ENCODE measurements at places on chromosomes 3 and 15. TPM values are rescaled to one million over a fixed set of nuclear protein-coding genes. Genes with fewer than 3 reads are reported as not detected.

- DNase-seq, result no peak
These were observed 181.8 kb downstream of the RYR3 start for GRCh38 chr15:33492434-33493052.

DNA sequence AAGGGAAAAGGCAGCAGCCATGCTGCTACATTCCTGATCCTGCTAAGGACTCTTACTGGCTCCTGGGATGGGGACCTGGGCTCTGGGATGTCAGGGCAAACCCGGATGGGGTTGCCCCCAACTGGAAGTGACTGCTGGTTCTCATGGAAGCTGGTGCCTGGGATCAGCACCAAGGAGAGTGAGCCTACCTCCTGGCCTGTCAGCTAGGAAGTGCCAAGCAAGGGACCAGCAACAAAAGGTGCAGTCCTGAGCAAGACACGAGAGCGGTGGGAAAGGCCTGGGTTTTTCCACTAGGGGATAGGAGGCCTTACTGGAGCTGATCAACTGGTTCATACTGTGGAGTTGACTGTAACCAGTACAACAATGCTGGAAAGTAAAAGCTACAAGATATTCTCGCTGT lies 47.9 kb upstream of the SYNM start:
- DNase-seq, result no peak

DNA sequence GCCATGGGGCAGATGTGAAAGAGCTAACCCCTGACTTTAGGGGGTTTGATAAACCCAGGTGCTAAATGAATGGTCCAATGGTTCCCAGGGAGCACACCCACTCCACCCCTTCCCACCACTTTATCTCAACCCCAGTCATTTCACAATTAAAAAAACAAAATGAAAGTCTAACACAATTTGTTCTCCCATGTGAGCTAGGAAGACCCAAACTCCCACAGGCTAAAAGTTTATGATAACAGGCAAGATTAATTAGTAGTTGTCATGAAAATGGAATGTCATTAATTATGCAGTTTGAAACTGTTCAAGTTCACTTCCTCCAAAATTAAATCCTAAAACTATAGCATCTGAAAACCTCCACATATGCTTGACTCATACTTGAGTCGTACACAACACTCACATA lies 63.3 kb upstream of the TPM1 start:
- DNase-seq, result no peak

GRCh38 chr3:24615177-24615576 lies 120.5 kb upstream of the THRB start:
- DNase-seq, result no peak

GRCh38 chr3:30263238-30263924 lies 343.0 kb upstream of the TGFBR2 start:
- DNase-seq, result no peak

DNA sequence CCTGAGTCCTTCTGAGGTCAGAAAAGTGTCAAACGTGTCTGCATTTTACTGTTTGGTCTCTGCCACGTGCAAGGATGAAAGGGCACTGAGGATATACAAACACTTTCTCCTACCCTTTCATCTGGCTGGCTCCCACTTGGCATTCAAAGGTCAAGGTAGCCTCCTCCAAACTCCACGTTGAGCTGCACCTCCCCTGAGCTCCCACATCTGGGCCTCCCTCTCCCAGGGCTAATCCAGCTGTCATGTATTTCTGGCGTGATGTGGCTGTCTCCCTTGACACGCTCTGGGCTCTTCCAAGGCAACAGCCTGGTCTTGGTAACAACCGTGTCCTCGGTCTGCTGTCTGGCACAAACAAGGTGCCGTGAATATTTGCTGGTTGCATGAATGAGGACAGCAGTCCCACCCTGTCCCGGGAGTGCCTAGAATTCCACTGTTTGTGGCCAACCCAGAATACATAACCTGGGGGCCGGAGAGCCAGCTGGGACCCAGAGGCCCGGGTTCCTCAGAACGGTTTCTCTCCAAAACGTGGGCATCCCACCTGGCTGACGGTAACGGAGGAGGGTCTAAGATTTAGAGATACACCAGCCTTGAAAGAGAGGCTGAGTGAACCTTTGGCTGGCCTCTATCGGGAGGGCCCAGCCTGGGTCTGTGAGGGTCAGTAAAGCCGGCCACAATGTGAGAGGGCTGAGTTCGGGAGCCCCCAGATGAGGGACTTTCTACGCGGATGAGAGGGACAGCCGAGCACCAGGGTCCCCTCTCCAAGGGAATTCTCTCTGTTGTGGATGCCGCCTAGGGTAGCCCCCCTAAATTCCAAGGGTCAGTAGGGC lies 767 bp downstream of the GLT8D1 start:
- no peak for DNase-seq

DNA sequence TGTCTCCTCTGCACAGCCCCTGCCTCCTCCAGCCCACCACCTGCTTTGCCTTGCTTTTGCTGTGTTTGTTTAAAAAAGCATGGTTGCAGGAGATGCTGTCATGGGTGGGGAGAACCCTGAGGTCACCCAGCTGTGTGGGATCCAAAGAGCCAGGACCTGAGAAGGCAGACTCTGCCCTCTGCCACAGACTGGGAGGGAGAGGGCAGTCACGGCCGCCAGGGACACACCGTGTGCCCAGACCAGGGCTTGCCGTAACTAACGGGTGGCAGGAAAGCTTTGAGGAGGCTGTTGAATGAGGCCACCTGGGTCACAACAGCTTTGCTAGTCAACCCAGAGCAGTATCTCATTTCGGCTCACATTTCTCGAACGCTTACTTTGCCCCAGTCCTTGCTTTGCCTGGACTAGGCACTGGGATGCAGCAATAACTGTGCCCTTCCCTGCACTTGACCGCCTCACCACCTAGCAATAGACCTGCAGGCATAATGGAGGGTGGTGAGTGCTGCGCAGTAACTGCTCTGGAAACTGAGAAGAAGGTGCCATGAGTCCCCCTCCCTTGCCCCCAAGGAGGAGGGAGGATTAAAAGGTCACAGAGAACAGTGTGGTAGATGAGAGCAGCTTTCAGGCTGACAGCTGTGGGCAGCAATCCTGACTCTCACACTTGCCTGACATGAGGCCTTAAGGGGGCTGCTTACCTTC lies 55.0 kb upstream of the CTDSPL start:
- no peak for DNase-seq

GRCh38 chr3:186990878-186991308 lies 60.6 kb downstream of the ST6GAL1 start:
- DNase-seq, result no peak

DNA sequence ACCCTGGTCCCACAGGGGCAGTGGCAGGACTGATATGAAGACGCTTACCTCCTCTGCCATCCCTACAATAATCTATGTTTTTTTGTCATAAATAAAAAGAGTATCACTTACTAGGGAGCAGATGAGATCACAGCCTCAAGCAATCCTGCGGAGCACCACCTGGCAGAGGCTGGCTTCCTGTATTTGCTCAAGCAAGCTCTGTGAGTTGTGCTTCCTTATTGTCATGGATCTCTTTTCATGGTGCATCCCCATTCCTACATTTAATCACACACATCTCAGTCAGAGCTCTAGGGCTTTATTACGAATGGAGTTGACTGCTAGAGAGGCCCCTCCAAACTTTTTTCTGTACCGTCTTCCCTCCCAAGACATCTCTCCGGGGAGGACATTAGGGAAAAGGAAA lies 186.0 kb downstream of the UBE2E2 start:
- no peak for DNase-seq

GRCh38 chr15:73087098-73087497 lies 34.8 kb downstream of the NEO1 start:
- no peak for DNase-seq

DNA sequence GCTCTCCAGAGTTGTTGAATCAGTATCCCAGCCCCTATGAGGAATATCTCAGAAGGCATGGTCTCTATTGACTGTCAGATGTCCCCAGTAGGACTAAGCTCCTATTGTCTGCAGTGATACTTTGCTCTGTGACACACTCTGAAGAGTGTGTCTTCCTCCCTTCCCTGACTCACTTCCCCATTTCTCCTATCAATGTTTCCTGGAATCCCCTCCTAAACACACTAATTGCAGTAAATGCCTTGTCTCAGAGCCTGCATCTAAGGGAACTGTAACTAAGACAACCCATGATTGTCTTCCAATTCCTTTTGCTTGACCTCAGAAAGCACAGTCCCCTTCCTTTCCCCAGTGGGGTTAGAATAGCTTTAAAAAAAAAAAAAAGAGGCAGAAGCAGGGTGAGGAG lies 397.3 kb upstream of the PROK2 start:
- DNase-seq, result no peak

GRCh38 chr15:48962662-48963523 lies 826 bp downstream of the SHC4 start:
- DNase-seq, result no peak

- no peak for DNase-seq
These were observed 106.4 kb upstream of the RPL32 start for GRCh38 chr3:12947504-12948369.

- no peak for DNase-seq
These were observed 4.1 kb downstream of the CCR9 start for GRCh38 chr3:45890405-45890804.

DNA sequence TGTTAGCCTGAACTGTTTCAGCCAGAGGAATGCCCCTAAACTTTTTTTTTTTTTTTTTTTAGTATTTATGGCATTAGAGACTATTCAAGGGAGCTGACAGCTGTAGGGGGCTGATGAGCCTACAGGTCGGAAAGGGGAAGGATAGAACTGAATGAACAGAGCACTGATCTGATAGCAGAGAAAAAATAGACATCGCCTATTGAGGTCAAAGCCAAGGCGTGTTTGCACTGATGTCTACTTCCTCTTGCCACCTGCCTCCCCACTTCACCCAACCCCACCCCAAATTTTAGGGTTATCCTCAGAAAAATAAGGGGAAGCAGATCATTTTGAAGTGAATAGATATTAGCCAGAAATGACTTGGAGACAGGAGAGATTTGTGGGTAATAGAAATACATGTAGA lies 3.0 kb upstream of the ZMAT3 start:
- DNase-seq, result no peak

- DNase-seq, result no peak
These were observed 8.1 kb downstream of the ABTB1 start for GRCh38 chr3:127680798-127681221.

Gene IMPG2
- not detected for total RNA-seq

Gene KIF15
- total RNA-seq, result 14.3 TPM

Gene TICRR
- total RNA-seq, result 5.2 TPM

Gene GOLGA8Q
- 1.2 TPM for total RNA-seq
